ENCODE measurements at places on chromosomes 6 and 20. TPM values are rescaled to one million over a fixed set of nuclear protein-coding genes. Genes with fewer than 3 reads are reported as not detected.

BMP7 gene
- total RNA-seq, result 0.34 TPM

SCUBE3 gene
- 0.05 TPM for total RNA-seq

ANKRD6 gene
- total RNA-seq, result 2.3 TPM

PRDM13 gene
- total RNA-seq, result 0.88 TPM
